ENCODE measurements at places on chromosomes 4 and X.

DNA sequence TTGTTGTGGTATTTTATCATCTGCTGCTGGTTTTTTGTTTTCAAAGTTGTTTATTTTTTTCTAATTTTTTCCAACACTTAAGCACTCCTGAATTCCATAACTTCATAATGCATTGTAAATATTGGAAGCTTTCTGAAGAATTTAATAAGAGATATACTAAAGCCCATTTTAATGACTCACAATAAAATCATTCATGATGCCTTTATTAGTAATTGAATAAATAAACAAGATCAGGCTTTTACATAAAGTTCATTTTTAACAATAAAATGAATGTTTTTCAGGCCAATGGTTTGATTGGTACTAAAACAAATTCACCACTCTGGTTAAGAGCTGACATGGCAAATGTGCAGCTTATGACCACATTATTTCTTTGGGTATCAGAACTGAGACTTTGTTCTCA is 408.2 kb upstream of the SMIM31 start:
- DNase-seq, result no peak

DNA sequence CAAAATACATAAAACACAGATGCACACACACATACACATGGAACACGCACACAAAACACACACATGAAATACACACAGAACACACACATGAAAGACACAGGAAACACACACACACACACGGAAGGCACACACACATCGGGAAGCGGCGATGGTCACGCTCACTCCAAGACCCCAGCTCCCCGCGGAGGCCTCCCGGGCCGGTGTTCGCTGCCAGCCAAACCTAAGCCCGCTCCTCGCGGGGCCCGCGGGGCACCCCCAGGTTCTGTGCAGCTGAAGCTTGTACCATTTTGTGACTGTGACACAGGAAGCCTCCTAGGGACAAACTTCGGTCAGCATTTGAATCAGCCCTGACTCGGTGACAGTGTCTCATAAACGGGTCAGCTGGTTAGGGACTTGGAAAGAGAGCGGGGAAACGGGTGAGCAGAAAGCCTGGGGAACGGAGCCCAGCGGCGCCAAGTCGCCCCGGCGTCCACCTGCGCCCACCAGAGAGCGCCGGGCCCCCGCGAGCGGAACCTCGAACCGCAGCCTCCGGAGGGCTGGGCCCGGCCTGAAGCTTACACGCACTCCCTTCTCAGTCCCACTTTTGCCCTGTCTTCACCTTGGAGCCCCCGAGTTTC is 32.1 kb downstream of the F11 start:
- no peak for DNase-seq

DNA sequence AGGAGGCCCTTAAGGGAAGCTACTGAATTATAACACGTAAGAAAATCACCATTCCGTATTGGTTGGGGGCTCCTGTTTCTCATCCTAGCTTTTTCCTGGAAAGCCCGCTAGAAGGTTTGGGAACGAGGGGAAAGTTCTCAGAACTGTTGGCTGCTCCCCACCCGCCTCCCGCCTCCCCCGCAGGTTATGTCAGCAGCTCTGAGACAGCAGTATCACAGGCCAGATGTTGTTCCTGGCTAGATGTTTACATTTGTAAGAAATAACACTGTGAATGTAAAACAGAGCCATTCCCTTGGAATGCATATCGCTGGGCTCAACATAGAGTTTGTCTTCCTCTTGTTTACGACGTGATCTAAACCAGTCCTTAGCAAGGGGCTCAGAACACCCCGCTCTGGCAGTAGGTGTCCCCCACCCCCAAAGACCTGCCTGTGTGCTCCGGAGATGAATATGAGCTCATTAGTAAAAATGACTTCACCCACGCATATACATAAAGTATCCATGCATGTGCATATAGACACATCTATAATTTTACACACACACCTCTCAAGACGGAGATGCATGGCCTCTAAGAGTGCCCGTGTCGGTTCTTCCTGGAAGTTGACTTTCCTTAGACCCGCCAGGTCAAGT is 6.9 kb upstream of the MSANTD1 start:
- DNase-seq, result no peak

DNA sequence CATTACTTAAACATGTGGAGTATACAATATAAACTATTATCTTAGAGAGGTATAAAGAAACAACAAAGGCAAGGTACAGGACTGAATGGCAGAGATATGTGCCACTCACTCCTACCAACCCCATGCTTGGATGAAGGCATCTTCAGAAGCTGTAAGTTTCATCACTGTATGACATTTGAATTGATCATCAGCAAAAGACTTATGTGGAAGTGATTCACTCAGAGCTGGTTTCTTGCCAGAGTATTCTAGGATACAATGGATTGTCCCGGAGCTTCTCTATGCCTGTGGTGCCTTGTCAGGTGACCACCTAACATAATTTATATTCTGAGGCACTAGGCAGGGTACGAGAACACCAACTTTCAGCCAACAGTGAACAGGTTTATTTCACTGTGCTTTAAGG is 392.2 kb downstream of the PPP1R2C start:
- DNase-seq, result no peak

- no peak for DNase-seq
Measured at GRCh38 chrX:154981116-154981411, 41.5 kb downstream of the F8 start.

DNA sequence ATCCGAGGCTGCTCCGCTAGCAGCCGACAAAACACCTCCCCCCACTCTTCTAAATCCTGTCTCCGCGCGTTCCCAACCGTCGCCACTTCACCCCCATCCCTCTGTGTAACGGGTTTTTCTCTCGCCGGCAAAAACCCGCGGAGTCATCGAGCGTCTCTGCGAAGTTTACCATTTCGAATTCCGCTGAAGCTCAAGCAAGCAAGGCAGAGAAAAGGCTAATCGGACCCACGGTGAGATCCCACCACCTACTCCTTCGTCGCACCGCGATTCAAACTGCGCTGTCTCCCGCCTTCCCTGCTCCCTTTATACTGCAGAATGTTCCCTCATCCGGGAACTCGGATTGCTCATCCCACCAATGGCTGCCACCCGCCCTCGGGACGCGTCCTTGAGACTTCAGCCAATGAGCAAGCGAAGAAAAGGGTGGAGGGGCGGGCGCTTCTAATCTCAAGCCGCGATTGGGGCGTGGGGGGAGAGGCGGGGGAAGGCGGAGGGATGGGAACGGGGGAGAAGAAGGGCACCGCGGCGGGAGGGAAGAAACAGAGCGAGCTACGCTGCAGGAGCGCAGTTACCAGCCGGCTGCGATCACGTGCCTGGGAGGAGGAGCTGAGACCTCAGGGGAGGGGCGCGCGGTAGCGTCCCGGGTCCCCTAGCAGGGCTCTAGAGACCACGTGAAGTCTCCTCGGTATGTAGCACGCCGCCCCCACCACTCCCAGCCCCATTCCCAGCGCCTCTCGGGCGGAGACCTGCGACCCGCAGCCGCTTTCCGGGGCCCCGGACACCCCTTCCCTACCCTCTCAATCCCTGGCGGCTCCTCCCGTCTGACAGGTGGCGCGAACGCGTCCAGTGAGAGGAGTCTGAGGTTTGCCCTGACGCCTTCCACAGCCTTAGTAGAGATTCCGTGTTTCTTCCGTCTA is at the start of gene H2AZ1:
TSS of gene H2AZ1 (minus strand) at position 277 of the 914 bp plus-strand sequence. CDS start at position 172, 105 bp downstream.
- DNase-seq, result peak; percentile 98

GRCh38 chr4:147192679-147193078 is 247.0 kb upstream of the TTC29 start:
- no peak for DNase-seq

DNA sequence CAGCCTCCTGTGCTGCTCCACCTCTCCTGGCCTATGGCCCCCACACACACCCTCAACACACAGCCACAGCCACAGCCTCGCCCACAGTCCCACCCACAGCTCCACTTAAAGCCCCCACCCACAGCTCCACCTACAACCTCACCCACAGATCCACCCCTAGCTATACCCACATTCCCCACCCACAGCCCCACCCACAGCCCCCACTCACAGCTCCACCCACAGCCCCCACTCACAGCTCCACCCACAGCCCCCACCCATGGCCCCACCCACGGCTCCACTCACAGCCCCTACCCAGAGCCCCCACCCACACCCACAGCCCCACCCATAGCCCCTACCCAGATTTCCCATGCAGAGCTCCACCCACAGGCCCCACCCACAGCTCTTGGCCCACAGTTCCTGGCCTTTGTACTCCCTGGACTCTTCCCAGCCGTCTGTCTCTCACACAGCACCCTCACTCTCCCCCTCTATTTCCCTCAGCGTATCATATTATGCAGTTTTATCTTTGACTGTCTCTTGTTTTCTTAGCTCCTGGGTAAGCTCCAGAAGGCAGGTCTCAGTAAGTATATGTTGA is 322.5 kb downstream of the EVC2 start:
- no peak for DNase-seq

GRCh38 chr4:20916106-20916505 is 215.8 kb downstream of the PACRGL start:
- DNase-seq, result peak; percentile 51

GRCh38 chr4:33948921-33949320 is 2295.4 kb downstream of the ARAP2 start:
- no peak for DNase-seq

- peak; percentile 75 for DNase-seq
Measured at GRCh38 chrX:40539214-40540142, 41.3 kb upstream of the ATP6AP2 start.

GRCh38 chrX:2536141-2536540 is 35.4 kb upstream of the DHRSX start:
- DNase-seq, result no peak

GRCh38 chr4:103842637-103843239 is 123.0 kb upstream of the TACR3 start:
- DNase-seq, result no peak

GRCh38 chr4:172517391-172517790 is 651.2 kb upstream of the GALNT7 start:
- DNase-seq, result no peak

DNA sequence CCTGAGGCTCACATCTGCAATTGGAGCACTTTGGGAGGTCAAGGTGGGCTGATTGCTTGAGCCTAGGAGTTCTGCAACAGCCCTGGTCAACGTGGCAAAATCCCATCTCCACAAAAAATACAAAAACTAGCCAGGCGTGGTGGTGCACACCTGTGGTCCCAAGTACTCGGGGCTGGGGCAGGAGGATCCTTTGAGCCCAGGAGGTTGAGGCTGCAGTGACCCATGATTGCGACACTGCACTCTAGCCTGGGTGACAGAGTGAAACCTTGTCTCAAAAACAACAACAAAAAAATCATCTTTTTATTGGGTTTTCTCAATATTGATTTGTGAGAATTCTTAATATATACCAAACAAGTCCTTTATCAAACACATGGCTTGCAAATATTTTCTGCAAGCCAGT is 64.9 kb downstream of the ANKRD17 start:
- DNase-seq, result no peak

DNA sequence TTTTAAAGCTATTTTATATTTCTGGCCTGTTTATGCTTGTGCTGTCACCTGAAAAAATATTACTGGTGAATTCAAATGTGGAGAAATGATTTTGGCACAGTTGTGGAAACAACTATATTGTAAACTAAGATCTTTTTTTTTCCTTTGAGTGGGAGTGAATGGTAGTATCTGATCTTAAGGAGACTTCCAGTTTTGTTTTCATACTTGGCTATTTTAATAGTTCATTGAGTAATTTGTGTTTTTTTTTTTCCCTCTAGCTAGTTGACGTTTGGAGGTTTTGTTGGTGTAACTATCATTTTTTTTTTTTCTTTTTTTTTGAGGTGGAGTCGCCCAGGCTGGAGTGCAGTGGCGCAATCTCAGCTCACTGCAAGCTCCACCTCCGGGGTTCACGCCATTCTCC is 10.5 kb downstream of the STAG2 start:
- no peak for DNase-seq

Data from CD4-positive, alpha-beta T cell treated with Interleukin-21 for 1 hour (primary cell).